ENCODE measurements at places on chromosomes 6 and 20. TPM values are rescaled to one million over a fixed set of nuclear protein-coding genes. Genes with fewer than 3 reads are reported as not detected.

GRCh38 chr6:170437719-170438401, 115.2 kb downstream of the PSMB1 start:
- peak; percentile 42 for DNase-seq

DNA sequence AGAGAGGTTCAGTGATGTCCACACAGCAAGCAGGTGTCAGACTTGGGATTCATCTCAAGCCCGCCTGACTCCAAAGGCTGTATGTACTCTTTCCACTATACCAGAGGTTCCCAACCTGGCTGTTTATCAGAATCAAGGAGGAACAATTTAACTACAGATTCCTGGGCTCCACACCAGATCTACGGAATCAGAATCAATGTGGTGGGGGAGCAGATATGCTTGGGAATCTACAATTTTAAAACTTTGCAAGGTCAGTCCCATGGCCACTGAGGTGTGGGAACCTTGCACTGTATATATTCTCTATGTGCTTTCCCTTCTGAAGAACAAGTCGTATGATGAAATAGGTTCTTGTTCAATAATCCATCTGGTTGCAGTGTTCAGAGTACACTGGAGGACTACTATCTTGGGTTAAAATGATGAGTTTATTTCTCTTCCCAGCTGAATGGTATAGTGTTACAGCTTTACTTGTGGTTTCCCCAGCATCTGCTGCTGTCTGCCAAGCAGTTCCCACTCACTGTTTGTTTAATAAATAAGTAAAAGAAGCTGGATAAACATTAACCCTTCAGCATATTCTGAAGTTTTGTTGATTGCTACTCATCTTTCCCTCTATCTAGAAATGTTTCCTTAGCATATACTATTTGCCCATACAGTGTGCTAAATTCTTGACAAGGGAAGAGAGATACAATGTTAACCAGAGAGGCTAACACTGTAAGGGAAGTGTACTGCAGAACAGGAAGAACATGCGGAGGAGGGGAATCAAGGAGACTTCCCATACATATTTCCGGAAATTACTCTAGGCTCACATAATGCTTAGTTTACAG, 9.9 kb downstream of the TTI1 start:
- peak; percentile 21 for DNase-seq

GRCh38 chr6:143288923-143289322, 161.6 kb downstream of the ADAT2 start:
- no peak for DNase-seq

GRCh38 chr6:136672144-136672543, 120.1 kb downstream of the MAP3K5 start:
- DNase-seq: no peak

GRCh38 chr6:70103798-70104197, 199.1 kb downstream of the COL9A1 start:
- no peak for DNase-seq

GRCh38 chr20:14113416-14113815, 118.1 kb downstream of the MACROD2 start:
- DNase-seq: no peak

DNA sequence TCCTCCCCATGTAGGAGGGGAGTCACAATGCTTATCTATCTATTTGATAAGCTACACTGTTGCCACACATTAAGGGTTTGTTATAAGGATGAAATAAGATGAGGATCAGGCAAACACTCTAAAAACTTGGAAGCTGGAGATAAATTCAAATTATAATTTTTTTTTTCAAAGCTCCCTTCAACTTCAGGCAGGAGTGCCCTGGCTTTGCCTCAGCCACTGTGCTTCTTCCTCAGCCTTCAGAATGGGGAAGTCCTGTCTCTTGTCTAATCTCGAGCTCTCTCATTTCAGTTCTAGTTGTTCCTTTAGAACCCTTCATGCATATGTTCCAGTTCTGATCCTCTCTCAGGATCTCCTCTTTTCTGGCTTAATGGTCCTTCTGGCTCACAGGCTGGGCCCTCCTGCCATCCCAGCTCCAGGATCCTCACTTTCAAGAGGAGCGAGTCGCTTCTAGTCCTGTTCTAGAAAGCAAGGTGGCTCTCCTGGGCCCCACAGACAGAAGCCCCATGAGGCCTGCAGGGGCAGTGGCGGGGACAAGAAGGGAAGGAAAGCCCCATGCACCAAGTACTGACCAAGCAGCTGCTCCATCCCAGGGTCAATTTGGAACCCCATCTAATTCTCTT, 164.3 kb downstream of the VEGFA start:
- DNase-seq: no peak

DNA sequence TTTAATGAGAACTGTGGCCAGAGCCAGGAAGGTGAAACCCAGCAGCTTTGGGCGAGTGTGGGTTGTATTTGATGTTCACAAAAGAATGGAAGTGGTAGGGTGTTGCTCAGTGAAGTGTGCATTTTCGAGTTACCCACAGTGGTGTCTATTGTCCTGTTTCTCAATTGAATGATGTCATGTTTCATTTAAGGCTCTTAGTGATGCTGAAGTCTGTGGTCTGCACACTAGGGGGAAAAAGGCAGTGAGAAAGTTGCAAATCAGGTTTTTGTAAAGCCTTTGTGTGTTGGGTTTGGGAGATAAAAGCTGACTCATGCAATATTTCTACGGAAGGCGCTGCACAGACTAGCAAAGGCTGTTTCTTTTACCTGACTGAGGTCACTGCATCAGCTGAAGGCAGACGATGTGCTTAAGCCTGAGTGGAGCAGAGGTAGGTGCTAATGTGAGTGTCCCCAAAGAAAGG, 121.1 kb downstream of the PLEKHG1 start:
- peak; percentile 70 for DNase-seq

DNA sequence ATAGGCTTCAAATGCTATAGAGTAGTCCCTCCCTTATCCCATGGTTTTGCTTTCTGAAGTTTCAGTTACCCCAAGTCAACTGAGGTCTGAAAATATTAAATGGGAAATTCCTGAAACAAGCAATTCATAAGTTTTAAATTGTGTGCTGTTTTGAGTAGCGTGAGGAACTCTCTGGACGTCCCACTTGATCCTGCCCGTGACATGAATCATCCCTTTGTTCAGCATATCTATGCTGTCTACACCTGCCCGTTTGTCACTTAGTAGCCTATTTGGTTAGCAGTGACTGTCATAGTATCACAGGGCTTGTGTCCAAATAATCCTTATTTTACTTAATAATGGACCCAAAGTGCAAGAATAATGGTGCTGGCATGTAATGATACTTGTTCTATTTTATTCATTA, 5.0 kb downstream of the PCMT1 start:
- no peak for DNase-seq

DNA sequence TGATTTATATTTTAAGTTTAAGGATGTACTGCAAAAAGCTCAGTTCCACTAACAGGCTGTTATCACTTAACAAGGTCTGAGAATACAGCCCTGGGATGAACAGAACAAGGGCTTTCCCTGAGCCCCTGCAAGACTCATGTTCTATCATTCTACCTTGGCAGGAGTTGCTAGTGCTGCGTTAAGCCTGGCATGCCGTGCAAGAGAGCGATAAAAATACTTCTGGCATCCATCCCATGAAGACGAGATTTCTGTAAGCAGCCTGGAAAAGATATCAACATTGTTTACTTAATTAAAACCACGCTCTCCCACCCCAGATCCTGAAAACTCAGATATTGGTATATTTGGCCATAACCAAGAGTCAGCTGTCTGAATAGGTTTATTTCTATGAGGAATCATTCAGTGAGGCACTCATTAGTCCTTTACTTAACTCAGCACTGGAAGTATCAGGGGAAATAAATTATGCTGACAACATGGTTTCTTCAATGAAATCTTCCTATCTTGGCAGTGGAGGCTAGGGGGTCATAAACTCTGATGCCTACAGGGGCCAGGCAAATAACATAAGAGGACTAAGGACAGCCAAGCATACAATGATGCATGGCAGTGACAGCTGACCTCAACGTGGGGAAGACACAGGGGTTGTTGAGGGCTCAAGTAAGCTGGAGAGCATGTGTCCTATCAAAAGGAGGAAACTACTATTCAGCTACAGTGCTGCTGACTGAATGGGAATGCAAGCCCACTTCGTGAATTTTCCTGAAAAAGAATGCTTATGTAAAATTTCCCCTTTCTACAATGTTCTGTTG, 37.6 kb upstream of the LYRM2 start:
- DNase-seq: no peak

GRCh38 chr6:2970753-2971419, 481 bp downstream of the SERPINB6 start:
- peak; percentile 33 for DNase-seq

DNA sequence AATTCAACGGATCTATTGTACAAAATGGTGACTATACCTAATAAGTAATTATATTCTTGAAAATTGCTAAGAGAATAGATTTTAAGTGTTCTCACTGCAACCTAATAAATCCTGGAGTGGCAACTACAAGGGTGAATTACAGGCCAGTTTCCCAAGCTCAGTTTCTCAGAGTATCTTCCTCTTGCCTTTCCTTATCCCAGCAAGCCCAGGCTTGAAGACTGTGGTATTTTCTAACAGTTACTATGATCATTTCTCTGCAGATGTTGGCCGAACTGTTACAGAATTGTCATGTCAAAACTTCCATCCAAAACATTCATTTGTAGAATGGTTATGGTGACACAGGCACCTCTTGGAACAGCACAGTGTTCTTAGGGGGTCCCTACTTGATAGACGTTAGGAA, 138.1 kb upstream of the PTCHD4 start:
- DNase-seq: no peak

DNA sequence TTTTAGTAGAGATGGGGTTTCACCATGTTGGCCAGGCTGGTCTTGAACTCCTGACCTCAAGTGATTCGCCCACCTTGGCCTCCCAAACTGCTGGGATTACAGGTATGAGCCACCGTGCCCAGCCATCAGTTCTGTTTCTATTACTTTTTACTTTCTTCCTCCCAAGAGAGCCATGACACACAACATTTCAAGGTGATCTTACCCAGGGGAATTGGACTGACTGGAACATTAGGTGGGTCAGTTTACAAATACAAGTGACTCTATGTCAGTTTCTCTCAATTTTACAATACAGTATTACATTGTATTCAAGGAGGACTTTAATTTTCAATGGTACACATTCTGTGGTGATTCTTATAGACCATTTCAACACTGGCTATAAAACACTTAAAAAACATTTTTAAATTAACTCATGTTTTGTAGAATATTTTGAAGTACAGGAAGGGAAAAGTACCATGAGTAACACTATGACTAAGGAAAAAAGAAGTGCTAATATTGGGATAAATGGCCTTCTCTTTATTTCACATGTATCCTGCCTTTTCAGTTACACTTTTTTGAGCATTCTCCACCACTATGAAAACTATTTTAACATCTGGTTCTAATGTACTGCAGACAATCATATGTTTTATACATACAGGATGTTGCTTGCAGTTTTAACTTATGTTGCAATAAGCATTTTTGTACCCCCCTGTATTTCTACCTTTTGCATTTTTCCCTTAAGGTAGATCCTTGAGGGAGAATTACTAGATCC, 8.4 kb downstream of the TPBG start:
- peak; percentile 28 for DNase-seq

DNA sequence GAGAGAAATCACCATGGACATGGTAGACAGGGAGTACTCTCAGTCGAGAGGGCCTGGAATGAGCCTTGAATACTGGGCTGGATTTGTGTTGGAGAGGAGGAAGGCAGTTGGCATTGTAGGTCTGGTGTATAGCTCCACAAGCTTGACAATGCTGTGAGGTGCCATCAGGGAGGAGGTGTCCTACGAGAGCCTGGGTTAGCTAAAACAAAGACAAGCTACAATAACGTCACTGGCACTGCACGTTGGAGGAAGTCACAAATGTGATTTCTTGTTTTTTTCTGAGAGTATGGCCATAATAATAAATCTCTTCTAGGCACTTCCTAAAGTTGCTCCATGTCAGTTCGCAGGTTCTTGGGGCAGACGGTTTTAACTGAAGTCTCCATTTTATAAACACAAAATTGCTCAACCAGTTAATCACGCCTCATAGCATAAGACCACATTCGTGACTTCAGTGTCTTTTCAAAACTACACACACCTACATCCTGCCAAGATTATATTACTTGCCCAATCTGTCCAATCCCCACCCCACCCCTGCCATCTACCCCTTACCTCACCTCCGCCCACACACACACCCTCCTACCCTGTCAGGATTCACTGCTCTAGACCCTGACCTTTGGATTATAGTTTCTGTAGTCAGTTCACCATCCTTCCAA, 4.4 kb upstream of the HLA-DMB start:
- no peak for DNase-seq

DNA sequence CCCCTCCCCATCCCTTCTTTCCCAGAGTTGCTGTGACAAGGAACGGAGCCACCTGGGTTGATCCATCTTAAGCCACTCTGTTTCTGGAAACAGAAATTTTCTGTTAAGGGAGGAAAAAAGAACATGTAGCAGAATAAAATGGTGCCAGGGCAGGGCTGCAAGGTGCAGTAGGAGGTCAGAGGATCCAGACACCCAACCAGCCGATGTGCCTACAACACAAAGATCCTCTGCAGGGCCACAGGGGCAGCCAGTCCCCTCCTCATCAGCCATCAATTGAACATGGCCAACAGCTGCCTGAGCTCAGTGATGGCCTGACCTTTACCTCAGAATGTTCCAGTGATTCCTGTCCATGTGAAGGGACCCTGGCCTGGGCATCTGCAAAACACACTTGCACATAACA, 11.9 kb downstream of the MDFI start:
- DNase-seq: no peak

DNA sequence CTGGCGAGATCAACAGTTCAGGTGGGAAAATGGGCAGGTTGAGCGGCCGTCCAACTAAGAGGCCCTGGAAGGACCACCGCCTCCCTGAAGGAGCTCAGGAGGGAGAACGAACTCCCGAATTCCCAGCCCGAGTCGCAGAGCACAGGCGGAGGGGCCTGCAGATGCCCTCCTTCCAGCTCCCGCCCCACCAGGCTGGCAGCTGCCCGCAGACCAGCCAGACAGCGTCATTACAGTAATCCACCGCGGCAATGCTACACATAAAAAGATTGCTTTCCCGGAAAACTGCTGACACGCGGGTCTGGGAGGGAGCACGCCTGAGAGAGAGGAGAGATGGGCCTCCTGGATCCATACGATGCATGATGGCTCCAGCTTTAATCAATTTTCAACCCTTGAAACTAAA, 30.5 kb upstream of the SLCO4A1 start:
- no peak for DNase-seq

GRCh38 chr6:25713824-25714223, 40.7 kb upstream of the SLC17A4 start:
- DNase-seq: no peak

- no peak for DNase-seq
Measured at GRCh38 chr6:166939345-166939744, 17.0 kb downstream of the RNASET2 start.

GRCh38 chr6:692356-692851, 535 bp downstream of the EXOC2 start:
- DNase-seq: peak; percentile 44

- DNase-seq: no peak
Measured at GRCh38 chr20:35680452-35681183, 15.9 kb upstream of the CPNE1 start.

TCP11 gene
- total RNA-seq: not detected

WFDC10B gene
- total RNA-seq: 0.39 TPM

SMOC2 gene
- not detected for total RNA-seq

ARID1B gene
- 15.5 TPM for total RNA-seq

ADGRF1 gene
- not detected for total RNA-seq

CTAGE9 gene
- not detected for total RNA-seq

GRIK2 gene
- not detected for total RNA-seq

IP6K3 gene
- not detected for total RNA-seq

CCDC170 gene
- not detected for total RNA-seq

PFDN4 gene
- 57.7 TPM for total RNA-seq

F13A1 gene
- not detected for total RNA-seq
